Skeletal muscle cell (primary cell): ENCODE measurements at places on chromosomes 3 and 15.
A peak's percentile ranks its signal among the peaks of the same experiment; 100 is the strongest.

DNA sequence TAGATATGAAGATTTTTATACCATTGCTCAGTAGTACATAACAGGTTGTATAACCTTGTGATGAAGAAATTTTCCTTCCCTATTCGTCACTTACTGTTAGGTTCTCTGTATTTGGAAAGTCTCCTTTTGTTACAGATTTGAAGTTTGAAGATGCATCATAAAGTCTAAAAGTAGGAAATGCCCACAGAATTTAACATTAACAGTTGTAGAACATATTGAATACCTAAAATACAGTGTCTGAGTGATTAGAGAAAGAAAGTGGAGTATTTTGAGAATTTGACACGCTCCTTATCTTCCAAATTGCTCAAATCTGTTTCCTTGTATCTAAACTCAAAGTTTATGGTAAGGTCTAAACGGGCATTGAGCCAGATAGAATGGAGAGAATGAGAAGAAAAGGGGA, 111.3 kb downstream of the MBNL1 start:
- no peak for DNase-seq

DNA sequence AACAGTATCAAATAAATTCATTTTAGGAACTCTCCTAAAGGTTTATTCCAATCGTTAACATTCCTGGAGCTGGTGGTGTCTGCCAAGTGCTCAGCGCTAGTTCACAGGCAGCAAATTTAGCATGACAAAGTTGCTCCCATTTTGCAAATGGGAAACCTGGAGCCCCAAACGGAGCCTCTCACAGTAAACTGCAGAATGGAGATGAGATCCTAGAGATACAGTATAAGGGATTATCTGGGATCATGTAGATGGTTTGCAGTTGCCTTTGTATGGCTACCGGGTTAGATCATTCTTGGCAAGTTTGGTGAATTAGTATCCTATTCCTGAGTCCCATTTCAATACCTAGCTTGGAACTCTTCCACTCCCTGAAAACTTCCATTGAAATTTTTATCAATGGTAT, 173.7 kb downstream of the CDIN1 start:
- no peak for DNase-seq

- DNase-seq: peak; percentile 87
These were observed 58.8 kb downstream of the AMOTL2 start for GRCh38 chr3:134315286-134316106.

GRCh38 chr15:39874890-39875549, 45.0 kb downstream of the GPR176 start:
- DNase-seq: no peak

DNA sequence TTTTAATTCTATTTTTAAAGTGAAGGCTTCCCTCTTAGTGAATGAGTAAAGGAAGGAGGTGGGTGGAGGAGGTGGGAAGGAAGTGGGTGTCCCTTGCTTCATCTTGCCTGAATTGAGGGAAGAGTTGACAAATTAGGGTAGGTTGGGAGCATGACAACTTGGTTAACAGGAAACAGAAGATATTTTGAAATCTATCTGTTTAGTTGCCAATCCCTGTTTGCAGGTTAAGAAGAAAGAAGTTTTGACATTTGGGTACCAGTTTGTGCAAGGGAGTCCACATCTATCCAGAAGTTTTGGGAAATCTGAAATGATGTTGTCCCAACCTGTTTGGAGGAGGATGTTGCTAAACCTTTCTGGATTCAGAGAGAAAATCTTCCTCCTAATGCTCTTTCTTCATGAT, 204.1 kb upstream of the SUCLG2 start:
- DNase-seq: no peak

- no peak for DNase-seq
These were observed 159.6 kb upstream of the PROK2 start for GRCh38 chr3:71944482-71945065.

DNA sequence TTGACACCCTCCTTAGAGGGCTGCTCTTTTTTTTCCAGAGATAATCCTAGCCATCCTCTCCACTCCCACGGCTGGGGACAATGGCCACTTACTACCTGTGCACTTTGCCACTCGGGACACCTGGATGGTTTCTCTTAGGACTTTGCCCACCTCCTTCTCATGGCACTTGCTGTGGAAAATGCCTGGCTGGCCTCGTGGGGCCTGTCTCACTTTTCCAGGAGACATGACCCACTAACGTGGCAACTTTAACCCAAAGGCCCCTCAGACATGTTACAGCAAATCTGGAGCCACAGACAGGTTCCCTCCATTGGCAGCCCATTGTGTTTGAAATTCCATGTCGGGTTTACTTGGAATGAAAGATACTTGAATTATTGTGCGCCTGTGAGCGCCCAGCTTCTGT, 29.4 kb upstream of the ESYT3 start:
- no peak for DNase-seq

DNA sequence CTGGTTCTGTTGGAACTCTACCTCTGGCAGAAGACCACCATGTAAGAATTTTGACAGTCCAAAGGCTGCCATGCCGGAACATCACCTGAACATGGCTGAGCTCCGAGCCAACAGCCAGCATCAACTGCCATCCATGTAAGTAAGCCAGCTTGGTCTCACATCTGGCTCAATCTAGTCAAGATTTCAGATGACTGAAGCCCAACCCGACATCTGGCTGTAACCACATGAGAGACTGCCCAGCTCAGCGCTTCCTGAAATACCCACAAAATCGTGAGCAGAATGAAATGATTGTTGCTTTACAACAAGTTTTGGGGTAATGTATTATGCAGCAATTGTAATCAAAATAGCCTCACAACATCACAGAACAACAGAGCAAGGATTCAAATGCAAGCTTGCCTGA, 32.9 kb downstream of the GHSR start:
- no peak for DNase-seq

DNA sequence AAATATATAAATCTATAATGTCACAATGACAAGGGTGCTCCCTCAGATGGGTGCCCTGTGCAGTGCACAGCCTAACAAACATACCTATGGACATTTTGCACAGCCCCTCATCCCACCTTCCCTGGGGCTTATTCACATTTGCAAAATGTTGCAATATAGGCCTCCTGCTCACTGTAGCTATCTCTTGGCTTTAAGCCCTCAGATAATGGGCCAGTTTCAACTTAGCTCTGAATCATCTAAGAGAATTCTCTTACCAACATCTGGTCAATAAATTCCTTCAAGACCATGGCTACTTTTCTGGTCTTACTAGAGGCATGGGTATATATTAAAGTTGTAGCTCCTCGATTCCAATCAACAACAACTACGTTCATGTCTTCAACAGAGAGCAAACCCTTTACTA, 17.9 kb downstream of the LIPH start:
- DNase-seq: no peak

DNA sequence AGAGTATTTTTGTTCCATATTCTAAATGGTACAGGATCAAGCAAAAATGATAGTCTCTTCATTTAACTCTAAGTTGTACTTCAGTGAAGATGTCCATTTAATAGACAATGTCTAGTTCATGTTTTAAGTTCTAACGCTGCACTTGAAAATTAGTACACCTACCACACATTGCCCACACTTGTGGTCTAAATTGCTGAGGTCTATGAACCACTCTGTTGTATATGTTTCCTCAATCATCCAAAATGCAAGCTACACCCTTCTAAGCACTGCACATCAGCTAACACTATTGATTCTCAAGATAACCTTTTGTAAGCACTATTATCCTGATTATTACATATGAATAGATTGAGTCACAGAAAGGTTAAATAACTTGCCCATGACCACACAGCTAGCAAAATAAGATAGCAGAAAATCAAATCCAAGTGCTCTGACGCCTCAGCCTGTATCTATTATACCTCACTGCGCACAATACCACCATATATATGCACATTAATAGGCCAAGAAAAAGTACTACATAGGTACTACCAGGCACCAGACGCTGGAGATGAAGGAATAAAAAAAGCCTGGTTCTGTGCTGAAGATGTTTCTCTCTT, 6.4 kb downstream of the GOLIM4 start:
- DNase-seq: no peak

DNA sequence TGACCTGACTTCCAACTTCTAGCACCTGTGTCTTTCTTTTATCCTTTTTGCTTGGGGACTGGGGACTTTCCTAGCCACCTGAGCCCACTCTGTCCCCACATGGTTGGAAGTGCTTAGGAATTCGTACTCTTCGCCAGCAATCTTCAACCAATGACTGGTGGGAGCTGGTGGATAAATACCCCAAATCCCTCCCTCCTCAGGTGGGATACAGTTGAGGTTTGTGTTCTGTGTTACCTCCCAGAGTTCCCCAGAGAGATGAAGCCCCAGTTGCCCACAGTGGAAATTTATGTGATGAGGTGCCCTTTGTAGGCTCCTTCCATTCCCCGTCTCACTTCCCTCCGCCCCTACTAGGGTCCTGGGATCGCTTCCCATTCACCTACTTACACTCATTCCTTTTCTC, 40.1 kb upstream of the CFAP161 start:
- DNase-seq: no peak

DNA sequence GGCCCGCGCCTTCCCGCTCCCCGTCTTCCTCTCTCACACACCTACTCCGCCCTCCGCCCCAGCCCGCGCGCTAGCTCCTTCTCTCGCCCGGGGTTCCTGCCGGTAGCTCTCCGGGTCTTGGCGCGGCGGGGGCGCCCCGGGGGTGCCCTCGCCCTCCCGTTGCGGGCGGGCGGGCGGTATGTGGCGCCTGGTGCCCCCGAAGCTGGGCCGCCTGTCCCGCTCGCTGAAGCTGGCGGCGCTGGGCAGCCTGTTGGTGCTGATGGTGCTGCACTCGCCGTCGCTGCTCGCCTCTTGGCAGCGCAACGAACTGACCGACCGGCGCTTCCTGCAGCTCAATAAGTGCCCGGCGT, 507 bp downstream of the DIPK2A start:
- DNase-seq: no peak

- no peak for DNase-seq
These were observed 21.4 kb upstream of the SRP14 start for GRCh38 chr15:40060236-40060961.

GRCh38 chr3:32613183-32613582, 42.5 kb upstream of the DYNC1LI1 start:
- peak; percentile 19 for DNase-seq

DNA sequence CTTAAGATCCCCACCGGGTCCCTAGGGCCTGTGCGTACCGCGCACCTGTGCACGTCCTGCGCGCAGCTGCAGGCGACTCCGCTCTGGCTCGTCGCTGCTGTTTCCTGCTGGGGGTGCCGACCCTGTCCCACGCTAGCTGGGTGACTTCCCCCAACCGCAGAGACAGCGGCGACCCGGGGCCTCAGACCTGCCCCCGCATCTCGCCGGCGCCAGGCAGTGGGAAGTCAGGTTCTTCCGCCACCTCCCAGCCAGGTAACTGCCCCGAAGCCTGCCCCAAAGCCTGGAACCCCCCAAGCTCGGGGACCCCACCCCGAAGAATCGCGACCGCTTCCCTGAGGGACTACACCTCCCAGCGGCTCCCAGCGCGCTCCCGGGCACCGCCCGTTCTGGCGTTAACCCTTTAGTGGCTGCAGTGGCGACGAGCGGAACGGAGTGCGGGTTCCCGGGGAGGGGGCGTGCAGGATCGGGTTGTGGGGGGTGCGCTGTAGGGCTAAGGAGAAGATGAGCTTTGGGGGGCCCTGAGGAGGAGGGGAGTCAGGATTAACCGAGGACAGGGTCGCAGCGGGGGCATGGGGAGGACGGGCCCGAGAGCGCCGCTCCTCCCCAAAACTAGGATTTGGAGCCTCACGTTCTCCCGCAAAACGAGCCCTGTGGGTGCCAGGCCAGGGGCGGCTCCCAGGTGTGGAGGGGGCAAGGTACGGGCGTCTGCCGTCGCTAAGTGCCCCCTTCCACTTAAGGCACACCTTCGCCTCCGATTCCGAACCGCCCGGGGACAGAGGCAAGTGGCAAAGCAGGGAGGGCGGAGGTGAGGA, 589 bp downstream of the NEIL1 start:
- DNase-seq: no peak

DNA sequence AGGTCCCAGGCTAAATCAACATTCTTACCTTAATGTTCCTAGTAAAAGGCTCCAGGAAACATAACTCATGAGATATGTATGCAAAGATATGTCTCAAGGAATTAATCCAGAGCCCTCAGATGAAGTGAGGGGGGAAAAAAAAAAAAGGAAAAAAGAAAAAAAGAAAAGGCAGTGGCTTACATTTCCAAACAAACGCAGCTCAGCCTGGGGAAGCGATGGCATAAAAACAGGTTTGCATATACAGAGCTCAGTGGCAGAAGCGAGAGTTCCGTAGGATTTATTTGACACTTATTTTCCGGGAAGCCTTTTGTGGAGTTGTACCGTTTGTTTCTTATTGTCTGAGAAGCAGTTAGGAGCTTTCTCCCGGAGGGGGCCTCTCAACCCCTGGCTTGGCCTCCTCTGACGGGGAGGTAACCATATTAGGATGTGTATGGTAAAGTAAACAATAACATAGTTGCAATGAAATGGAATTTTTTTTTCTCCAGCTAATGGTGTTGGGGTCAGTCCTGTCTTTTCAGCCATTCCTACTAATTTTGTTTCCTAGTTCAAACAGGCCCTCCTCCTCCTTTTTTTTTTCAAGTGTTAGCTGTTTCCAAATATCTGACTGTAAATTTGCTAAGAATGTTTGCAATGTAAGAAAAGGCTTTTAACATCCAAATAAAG, 338.6 kb downstream of the FOXP1 start:
- peak; percentile 71 for DNase-seq

DNA sequence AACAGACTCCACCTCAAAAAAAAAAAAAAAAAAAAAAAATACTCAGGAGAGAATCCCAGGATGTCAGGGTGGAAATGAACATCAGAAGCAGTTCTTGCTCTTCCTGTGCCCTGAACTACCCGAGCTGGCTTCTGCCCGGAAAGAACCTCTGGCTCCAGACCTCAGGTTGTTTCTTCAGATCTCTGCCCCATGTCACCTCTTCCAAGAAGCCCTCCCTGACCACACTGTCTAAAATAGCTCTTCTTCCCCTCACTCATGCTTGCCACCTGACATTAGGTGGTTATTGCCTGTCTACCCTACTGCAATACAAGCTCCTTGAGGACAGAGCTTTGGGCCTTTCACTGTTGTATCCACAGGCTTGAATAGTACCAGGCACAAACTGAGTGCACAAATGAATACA, 8.2 kb downstream of the TKT start:
- DNase-seq: no peak

GRCh38 chr15:50017522-50017921, 101.5 kb downstream of the ATP8B4 start:
- DNase-seq: no peak

DNA sequence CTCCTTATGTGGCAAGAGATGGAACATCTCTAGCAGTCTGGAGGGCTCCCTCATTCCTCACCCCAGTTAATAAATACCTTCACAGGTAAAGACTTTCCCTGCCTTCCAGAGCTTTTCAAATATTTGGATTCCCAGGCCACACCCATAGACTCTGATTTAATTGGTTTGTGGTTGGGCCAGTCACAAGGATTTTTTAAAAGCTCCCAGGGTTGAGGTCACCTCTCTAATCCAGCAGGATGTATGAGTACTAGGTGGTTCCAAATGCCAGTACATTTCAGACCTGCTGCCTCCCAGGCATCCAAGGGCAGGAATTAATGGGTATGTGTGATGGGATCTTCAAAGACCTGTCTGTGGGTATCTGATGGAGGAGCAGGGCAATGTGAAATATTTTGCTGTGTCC, 312.8 kb downstream of the CLSTN2 start:
- DNase-seq: no peak

DNA sequence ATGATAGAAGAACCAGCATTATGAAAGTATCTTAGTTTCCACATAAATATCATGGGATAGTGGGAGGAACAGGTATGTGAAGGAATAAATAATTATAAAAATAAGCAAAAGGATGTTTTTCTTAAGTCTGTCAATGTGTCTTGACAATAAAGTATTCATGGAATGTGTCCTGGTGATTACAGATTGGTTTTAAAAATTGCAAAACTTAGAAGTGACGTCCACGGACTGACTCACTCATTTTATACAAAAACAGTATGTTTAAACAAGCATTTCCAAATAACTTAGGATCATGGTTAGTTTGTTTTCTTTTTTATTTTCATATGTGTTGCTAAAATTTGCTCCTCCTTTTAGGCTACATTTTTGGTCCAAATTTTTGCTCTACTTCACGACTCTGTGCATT, 687.0 kb upstream of the NECTIN3 start:
- peak; percentile 32 for DNase-seq
